ENCODE measurements at places on chromosomes 2 and 18.

DNA sequence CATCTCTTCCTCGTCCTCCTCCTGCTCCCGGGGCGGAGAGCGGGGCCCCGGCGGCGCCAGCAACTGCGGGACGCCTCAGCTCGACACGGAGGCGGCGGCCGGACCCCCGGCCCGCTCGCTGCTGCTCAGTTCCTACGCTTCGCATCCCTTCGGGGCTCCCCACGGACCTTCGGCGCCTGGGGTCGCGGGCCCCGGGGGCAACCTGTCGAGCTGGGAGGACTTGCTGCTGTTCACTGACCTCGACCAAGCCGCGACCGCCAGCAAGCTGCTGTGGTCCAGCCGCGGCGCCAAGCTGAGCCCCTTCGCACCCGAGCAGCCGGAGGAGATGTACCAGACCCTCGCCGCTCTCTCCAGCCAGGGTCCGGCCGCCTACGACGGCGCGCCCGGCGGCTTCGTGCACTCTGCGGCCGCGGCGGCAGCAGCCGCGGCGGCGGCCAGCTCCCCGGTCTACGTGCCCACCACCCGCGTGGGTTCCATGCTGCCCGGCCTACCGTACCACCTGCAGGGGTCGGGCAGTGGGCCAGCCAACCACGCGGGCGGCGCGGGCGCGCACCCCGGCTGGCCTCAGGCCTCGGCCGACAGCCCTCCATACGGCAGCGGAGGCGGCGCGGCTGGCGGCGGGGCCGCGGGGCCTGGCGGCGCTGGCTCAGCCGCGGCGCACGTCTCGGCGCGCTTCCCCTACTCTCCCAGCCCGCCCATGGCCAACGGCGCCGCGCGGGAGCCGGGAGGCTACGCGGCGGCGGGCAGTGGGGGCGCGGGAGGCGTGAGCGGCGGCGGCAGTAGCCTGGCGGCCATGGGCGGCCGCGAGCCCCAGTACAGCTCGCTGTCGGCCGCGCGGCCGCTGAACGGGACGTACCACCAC is 2.1 kb downstream of the GATA6 start:
- no peak for DNase-seq

DNA sequence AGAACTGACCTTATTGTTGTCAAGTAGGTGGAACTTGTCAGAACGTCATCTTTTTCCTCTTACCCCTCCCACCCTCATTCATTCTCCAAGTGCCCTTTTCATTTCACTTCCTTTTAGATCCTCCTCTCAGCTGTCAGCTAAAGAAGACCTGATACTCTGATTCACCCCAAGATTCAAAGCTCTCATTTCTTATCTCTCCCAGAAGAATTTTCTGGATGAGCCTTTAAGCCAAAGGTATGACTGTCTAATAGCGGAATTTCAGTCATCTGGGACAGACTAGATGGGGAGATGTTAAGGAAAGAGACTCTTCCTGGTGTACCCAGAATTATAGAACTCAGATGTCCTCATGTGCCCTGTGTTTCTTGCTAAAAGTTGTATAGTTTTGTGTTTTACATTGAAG is 53.9 kb downstream of the TCF7L1 start:
- no peak for DNase-seq

DNA sequence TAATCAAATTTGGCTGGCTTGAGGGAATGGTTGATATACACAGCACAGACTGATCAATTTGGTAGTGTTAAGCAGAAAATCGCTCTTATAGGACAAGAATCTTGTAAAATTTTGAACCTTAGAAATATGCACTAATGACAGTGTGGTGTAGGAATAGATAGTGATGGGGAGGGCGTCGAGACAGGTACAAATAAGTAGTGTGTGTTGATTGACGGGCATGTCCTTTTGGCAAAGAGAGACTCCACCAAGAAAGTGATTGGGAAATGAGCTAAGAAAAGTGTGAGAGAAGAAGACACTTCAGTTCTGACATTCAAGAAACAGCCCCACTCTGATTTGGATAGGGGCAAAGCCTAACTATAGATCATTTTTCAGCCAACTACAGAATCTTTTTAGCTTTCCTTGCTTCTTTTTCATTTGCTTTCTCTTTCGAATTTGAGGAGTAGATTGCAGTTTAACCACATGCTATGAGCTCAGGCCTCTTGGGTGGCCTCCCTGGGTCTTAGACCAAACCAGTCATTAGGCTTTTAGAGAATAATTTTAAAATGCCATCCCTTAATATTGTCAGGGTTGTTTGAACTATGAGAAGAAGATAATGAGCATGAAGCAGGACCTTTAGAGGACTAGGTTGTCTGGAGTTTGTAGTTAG is 127.1 kb downstream of the CERS6 start:
- no peak for DNase-seq

- DNase-seq = no peak
These were observed 151.8 kb upstream of the UNC80 start for GRCh38 chr2:209619782-209620181.

- no peak for DNase-seq
These were observed 61.3 kb downstream of the TSN start for GRCh38 chr2:121816797-121817196.

- no peak for DNase-seq
These were observed 33.3 kb downstream of the TMEM37 start for GRCh38 chr2:119464981-119465380.

DNA sequence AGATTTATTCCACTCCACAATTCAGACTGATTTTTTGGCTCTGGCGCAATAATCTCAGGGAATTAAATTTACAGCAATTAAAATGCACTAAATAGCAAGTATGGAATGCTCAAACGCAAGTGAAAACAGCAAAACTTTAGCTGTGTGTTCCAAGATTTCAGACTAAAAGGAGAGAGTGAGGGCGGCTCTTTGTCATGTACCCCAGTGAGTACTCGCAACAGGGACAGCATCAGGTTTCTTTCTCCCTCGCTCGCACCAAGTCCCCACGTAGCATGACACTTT is 1.1 kb downstream of the ROCK2 start:
- no peak for DNase-seq

- no peak for DNase-seq
These were observed 254.8 kb downstream of the CYP26B1 start for GRCh38 chr2:71892896-71893295.

All from hindlimb muscle (tissue), 1 donor.